NCI-H2171 treated with DMSO at 0.1 percent for 48 hours (cell line): ENCODE measurements at places on chromosomes 13 and 19.
A peak's percentile ranks its signal among the peaks of the same experiment; 100 is the strongest.

- no peak for DNase-seq
Observed at GRCh38 chr13:95083758-95084157, 217.5 kb downstream of the ABCC4 start.

- DNase-seq = peak; percentile 59
Observed at GRCh38 chr19:34096020-34096915, 76.0 kb upstream of the LSM14A start.

GRCh38 chr19:53463263-53463662 is 4.3 kb upstream of the ZNF813 start:
- no peak for DNase-seq

GRCh38 chr19:55490478-55491432 is 2.5 kb downstream of the SSC5D start:
- DNase-seq = no peak

GRCh38 chr13:30151388-30151787 is 156.0 kb downstream of the KATNAL1 start:
- no peak for DNase-seq

DNA sequence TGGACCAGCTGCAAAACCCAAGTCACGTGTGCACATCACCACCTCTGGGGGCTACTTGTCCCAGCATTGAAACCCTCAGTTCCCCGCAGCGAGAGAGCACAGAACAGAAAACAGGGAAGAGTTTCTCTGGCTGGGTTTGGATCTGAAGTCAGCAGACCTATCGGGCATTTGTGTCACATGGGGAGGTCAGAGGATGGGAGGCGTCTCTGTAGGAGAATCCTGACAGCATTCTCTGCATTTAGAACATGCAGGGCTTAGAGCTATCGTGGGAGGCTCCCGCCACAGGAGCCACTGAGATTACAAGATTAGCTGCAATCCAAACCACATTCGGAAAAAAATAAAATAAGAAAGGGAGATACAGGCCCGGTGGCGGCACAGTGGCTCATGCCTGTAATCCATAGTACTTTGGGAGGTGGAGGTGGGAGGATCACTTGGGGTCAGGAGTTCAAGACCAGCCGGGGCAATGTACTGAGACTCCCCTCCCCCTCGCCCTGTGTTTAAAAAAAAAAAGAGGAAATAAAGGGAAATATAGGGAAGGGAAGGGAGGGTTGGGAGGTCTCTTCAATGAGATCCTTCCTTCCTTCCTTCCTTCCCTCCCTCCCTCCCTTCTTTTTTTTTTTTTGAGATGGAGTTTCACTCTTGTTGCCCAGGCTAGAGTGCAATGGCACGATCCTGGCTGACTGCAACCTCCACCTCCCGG is 2.9 kb upstream of the TLE6 start:
- no peak for DNase-seq

GRCh38 chr19:33894787-33895186 is 98.1 kb downstream of the KCTD15 start:
- DNase-seq = no peak

GRCh38 chr13:102693250-102693649 is 1.6 kb downstream of the METTL21C start:
- peak; percentile 77 for DNase-seq

GRCh38 chr13:21297447-21297846 is 121.0 kb downstream of the MRPL57 start:
- DNase-seq = no peak

DNA sequence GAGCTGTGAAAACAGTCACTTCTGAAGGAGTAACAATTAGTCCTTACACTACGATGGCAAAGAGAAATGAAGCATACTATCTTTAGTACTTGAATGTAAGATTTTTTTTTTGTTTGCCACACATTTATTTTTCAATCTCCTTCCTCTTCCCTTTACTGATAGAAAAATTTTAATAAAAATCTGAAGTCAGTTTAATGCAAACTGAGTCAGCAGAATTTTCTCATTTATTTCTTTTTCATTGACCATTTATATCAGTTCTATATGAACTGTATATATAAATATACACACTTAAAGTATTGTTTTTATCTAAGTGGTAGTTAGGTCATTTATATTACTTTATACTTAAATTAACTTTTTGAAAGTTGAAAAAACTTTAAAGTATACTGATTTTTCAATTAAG is 1009.1 kb upstream of the SPRY2 start:
- DNase-seq = no peak

DNA sequence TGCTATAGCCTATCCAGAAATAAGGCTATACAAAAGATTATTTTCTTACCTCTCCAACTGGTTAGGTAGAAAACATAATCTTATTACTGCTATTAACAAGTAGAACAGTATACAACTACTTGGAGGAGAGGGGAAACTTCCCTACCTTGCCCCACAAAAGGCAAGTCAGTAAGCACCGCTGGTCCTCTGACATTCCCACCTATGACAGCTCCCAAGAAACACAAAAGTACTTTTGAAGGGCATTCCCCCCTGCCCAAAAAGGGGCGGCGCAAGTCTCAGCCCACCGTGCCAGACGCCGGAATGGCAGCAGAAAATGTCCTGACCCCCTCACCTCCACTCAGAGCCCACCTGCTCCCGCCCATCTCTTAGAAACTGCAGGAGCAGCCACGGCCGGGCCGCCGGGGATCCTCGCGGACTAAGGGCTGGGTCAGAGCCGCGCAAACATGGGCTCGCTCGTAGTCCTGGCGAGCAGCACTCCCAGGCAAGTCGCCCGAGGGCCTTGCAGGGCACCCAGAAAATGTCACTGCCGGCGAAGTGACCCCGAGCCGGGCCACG is 437 bp downstream of the SUCLA2 start:
- no peak for DNase-seq

DNA sequence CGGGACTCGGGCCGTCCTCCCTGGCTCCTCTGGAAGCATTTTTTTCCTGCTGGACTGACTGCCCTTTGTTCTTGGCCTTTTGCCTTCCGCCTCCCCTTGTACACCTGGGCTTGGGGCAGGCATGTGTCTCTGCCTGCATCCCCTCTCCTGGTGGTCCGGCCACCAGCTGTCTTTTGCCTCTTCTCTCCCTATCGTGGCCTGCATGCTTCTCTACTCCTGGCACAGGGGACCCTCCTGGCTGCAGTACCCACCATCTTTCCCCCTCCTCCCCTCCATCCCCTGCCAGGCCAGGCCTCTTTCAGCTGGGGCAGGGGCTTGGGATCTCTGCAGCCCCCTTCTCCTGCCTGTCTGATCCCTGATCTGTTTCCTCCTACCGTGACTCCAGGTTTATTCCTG is 12.1 kb downstream of the WTIP start:
- no peak for DNase-seq

DNA sequence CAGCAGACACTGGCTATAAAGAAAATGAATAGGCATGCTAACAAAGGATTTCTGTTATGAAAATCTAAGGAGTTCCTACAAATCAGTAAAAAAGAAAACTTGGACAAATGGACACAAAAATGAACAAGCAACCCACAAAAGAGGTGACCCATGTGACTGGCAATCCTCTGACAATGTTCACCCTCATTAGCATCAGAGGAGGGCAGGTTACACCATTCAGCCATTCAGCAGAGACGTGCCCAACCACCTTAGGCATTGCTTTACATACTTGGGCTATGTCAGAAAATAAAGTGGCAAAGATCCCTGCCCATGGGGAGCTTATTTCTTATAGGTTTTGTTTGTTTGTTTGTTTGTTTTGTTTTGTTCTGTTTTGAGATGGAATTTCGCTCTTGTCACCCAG is 46.0 kb downstream of the TNFRSF19 start:
- DNase-seq = no peak

GRCh38 chr13:27860743-27861142 is 59.1 kb upstream of the PDX1 start:
- DNase-seq = no peak

DNA sequence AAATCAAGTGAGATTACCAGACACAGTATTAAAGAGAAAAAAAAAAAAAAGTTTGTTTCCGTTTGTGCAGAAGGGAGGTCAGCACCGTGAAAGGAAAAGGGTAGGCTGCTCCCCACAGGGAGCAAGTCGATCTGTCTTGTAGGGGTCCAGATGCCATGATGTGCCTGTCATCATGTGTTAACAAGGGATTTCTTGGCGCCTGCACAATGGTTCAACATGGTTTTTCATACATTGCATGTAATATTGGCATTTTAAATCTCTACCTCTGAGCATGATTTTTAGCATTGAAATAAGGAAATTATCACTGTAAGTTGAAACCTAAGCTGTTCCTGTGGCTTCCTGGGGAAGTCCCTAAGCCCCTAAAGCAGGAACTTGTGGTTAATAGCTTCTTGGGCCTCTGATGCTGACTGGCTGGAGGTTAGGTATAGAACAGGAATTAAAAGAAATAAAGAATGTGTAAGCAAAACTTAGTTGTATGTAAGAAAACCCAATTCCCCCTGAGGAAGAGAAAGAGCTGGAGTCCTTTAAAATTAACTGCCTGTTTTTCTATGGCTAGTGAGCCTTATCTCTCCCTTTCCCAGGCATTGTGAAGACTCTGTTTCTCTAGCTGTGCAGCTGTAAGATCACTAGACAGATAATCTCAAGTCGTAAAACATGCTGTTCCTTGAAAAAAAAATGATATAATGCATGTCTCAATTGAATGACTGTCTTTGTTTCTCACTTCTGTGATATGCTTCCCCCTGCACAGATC is 7.4 kb upstream of the FCGBP start:
- no peak for DNase-seq

DNA sequence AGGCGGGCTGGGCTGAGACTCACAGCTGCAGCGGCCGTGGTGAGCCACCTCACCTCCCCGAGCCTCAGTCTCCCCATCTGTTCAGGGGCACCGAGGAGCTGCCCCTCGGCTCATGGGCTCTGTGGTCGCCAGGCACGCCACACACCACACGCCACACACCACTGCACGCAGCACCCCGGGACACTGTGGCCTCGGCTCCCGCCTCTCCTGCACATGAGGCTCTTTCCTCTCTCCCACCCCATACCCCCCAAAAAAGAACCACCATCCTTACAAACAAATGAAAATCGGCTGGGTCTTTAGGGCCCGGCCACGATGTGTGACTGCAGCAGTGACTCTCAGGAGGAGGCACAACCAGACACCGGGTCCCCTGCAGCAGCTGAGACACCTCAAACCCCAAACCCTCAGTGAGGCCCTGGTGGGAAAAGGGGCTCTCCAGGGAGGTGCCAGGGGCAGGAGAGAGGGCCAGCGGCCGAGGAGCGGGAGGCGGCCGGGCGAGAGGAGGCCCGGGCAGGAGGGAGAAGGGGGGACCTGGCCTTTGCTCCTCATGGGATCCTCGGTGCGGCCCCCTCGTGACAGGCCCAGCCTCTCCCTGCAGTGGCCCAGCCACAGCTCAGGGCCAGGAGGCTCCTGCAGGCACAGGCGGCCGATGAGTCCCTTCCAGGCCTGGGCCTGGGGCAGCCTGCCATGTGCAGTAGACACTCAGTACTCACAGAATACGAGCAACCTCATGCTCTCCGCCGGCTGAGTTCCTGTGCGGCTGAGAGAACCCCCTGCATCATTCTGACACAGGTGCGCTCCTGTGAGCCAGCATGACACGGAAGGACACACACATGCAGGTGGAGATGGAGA is 66.3 kb downstream of the RASA3 start:
- DNase-seq = no peak

- DNase-seq = no peak
Observed at GRCh38 chr13:53121919-53122318, 93.3 kb downstream of the OLFM4 start.

DNA sequence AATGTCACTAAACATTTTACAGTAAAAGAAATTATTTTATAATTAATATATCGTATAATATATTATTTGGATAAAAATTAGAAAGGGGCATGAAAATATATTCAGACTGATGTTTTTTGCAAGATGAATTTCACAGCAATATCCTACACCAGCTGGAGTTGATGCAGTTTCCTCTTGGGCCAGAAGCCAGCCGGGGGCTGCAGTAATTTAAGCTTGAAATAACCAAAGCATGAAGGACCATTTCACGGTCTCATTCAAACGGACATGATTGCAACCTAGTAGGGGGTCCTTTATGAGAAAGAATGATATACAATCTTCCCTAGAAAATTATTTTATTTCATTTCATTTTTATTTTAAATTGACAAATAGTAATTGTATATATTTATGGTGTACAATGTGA is 797.2 kb upstream of the PCDH9 start:
- peak; percentile 38 for DNase-seq

GRCh38 chr19:5690955-5691821 is 1.1 kb downstream of the RPL36 start:
- peak; percentile 39 for DNase-seq

DNA sequence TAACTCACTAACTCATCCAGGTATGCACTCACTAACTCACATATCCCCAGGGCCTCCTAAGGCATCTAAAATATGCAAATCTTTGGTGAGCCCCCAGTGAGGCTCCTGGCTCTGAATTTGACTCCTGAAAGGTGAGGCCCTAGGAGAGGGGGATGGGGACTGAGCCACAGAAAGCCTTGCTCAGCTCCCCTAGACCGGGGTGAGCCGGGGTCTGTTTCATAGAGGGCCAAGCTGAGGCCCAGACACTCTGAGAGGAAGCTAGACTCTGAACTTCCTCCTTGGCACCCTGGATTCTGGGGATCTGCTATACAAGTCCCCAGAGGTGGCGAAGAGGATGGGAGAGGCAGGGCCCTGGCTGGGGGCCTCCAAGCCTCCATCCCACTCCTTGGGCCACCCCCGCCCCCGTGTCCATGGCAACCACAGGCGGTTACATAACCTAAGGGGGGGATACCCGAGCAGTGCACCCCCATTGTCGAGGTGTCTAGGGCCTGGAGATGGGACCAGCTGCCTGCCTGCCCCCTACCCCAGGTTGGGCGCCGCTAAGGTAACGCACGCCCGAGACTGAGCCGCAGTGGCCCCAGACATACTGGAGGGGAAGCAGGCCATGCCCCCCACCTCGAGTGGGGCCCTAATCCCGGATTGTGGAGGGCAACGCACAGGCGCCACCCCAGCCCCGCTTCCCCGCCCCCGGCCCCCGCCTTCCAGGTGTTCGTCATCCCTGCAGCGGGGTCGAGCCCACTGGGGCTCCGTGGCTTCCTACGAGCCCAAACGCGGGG is 646 bp downstream of the ABHD8 start:
- DNase-seq = no peak

DNA sequence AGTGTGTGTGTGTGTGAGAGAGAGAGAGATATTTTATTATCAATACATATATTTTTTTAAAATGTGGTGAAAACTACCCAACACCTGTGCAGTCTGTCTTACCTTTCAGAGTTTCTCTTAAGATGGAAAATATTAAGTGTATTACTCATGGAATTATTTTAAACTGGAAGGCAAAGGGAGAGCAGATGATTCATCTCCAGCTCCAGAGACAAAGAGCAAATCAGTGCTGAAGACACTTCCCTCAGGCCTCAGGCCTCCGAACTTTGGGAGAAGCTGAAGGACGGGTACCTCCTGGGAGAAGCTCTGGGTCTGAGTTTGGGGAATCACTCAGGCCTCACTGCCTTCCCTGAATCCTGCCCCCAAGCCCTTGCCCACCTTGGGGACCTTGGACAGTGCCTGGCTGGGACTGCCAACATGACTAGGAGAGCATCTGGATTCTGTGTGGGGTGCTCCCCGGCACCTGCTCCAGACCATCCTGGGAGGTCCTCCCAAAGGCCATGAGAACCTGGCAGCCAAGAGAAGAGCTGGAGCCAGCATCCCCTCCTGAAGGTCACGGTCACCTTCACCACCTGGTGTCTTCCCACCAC is 170.4 kb upstream of the UBL3 start:
- DNase-seq = no peak
